Activated CD4-positive, alpha-beta T cell treated with anti-CD3 and anti-CD28 coated beads, Interleukin-2, amount 50 U/mL, for 1 hour (primary cell): ENCODE measurements at places on chromosomes 6 and 20.

- no peak for DNase-seq
Observed at GRCh38 chr6:84052204-84052882, 18.8 kb downstream of the MRAP2 start.

DNA sequence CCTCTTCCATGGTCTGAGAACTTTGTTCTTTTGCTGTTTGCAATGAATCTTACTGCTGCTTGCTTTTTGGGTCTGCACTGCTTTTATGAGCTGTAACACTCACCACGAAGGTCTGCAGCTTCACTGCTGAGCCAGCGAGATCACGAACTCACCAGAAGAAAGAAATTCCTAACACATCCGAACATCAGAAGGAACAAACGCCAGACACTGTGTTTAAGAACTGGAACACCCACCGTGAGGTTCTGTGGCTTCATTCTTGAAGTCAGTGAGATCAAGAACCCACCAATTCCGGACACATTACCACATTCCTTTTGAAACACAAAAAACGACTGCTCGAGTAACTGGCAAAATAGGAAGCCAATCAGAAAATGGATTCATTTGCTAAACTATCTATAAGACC lies 471.8 kb downstream of the TFAP2A start:
- DNase-seq = no peak

DNA sequence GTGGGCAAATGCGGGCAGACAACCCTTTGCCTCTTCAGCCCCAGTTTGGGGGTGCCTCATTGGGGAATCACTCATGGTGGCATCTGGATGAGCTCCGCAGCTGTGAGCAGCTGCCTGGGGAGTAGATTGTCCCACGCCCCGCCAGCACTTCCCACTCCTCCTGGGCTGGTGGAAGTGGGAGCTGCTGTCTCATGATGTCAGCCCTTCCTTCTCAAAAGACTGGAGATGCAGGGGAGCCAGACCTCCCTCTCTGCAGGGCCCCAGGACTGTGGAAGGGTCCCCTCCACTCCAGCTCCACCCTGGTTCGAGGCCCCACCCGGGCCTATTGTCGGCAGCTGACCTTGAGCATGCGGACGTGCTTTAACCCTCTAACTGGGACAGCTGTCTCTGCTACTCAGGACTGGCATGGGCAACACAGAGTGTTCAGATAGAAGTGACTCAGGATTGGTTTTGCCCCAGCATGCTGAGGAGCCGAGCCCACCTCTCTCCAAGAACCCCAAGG lies 2.0 kb downstream of the UNC93A start:
- DNase-seq = no peak

- no peak for DNase-seq
Observed at GRCh38 chr20:16462711-16463110, 110.5 kb downstream of the KIF16B start.
